ENCODE measurements at places on chromosomes 2 and 18.

- DNase-seq: no peak
Observed at GRCh38 chr2:29401994-29402393, 286.8 kb downstream of the CLIP4 start.

DNA sequence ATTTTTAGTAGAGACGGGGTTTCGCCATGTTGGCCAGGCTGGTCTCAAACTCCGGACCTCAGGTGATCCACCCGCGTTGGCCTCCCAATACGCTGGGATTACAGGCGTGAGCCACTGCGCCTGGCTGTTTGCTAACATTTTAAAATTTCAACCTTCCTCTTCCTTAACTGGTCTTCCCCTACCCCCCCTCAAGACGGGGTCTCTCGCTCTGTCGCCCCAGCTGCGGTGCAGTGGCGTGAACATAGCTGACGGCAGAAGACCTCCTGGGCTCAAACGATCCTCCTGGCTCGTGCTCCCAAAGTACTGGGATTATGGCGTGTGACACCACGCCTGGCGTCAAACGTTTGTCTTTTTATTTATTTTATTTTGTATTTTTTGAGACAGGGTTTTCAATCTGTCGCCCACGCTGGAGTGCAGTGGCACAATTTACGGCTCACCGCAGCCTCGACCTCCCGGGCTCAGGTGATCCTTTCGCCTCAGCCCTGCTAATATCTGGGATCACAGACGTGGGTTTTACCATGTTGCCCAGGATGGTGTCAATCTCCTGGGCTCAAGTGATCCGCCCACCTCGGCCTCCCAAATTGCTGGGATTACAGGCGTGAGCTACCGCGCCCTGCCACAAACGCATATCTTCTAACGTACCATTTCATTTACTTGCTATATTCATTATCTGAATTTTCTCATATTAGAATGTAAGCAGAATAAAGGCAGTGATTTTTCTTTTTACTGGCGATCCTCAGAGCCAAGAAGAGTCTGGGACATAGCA, 984 bp upstream of the MSH2 start:
- no peak for DNase-seq

- DNase-seq: no peak
Observed at GRCh38 chr2:172560721-172561120, 4.8 kb downstream of the PDK1 start.

- DNase-seq: no peak
Observed at GRCh38 chr2:96946625-96947024, 39.8 kb downstream of the FAM178B start.

- DNase-seq: peak; percentile 20
Observed at GRCh38 chr2:177799531-177799930, 273.0 kb downstream of the PDE11A start.

DNA sequence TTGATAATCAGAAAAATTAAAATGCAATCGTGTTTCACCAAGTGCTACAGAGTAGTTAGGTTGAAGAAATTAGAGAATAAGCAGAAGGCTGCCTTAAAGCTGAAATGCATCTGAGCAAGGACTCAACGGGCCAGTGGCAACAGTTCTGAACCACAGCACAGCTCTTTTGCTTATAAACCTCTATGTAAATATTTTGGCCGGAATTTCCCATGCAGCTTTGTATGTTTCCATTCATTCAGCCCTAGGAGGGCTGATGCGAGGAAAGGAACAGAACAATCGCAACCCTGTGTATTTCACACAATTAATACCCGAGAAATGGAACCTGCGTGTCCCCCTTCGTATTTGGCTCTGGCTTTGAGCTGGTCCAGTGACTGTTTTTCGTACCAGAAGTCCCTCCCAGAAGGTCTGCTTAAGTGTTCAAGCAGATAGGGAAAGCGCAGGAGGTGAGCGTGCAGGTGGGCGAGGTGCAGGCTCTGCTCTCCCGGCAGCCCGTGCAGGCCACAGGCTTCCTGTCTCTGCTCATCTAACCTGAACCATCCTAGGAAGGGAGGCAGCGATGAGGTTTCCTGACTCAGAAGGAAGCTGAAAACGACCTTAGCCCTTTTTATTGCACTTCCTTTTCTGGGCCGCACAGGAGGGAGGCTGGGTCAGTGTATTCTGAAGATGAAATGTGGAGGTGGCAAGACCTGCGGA, 67.3 kb downstream of the ASB1 start:
- DNase-seq: no peak

- DNase-seq: no peak
Observed at GRCh38 chr18:79871481-79872091, 73.8 kb downstream of the KCNG2 start.

DNA sequence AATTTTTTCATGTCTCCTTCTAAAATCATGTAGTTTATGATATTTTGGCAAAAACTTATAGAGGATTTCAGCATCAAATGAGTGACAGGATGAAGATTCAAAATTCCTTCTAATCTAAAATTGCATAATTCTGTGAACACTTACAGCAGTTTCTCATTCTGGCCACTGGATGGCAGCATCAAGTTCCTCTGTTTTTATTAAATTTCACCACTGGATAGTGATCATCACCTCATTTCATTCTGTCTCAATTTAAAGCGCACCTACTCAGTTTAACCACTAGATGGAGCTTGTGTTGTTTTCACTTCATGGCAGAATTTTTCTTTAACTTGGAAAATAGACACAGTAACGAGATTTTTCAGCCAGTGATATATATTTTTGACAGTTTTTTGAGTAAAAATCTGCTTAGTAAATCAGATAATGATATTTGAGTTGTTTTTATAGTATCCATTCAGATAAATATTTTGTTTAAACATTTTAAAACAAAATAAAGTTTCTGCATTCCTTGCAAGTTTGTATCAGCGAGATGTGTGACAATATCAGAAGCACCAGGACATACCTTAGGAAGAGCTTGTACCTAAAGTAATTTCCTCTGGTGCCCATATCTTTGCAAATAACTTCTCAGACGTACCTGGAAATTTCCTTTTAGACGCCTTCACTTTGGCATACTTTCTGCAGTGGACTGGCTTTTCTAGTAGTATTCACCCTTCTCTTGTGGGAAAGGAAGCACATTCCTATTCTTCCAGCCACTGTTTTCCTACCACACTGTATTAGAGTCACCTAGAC, 94.7 kb upstream of the ARHGAP15 start:
- DNase-seq: peak; percentile 80

- DNase-seq: no peak
Observed at GRCh38 chr18:27769152-27769551, 407.8 kb downstream of the CDH2 start.

DNA sequence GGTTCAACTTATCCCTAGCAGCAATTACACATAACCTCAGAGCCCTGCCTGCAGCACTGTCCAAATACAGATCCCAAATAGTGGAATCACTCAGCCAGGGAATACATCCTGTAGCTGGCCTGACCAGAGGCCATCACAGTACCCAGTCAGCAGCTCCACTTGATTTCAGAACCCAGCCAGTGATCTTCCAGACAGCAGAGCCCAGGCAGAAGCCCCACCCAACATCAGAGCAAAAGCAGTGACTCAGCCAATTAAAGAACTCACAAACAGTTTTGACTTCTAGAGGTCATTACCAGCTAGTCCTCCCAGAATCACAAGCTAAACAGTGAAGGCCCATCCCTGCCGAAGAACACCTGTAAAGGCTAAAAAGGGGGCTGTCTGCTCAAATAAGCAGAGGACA, 118.0 kb upstream of the SRD5A2 start:
- no peak for DNase-seq

DNA sequence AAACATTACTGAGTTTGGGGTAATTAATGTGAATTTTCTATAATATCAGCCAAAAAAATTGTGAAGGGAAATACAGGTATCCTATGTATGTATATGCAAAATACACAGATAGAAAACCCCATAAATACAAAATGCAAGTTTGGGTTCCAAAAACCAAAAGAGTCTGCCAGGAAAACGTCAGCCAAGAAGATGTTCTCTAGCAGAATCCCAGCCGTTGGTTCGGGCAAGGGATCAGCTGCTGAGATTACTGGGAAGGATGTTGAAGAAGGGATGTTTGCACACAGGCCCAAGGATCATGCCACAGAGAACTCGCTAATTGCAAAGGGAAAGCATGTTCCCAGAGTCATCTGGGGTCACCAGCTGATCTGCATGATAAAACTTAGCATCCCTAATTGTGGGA, 9.5 kb upstream of the ANO7 start:
- no peak for DNase-seq

DNA sequence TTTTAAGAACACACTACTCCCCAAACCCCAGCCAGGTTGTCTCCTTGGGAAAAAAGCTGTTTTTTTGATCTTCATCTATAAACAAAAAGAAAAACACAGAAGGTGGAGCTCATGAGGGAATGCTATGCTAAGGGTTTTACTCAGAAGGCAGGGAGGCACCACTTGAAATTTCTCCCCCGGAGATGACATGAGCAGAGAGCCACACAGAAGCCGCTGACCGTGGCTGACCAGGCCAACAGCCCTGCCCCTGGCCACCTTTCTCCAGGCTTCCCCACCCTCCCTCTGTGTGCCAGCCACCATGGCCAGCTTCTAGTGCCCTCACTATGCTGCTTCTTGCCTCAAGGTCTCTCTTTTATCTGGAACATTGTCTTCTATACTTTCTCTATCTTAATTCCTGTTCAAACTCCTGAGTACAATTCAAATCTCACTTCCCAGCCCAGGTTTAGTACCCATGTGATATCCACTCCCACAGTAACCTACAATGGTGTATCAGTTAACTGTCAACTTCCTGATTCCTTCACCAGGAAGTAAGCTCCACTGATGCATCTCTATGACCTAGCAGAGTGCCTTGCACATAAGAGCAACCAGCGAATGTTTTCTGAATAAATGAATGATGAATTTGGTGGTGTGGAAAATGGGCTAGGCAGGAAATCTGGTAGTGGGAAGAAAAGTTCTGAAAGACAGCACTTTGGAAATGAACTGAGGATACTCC, 15.3 kb downstream of the LAPTM4A start:
- peak; percentile 56 for DNase-seq

DNA sequence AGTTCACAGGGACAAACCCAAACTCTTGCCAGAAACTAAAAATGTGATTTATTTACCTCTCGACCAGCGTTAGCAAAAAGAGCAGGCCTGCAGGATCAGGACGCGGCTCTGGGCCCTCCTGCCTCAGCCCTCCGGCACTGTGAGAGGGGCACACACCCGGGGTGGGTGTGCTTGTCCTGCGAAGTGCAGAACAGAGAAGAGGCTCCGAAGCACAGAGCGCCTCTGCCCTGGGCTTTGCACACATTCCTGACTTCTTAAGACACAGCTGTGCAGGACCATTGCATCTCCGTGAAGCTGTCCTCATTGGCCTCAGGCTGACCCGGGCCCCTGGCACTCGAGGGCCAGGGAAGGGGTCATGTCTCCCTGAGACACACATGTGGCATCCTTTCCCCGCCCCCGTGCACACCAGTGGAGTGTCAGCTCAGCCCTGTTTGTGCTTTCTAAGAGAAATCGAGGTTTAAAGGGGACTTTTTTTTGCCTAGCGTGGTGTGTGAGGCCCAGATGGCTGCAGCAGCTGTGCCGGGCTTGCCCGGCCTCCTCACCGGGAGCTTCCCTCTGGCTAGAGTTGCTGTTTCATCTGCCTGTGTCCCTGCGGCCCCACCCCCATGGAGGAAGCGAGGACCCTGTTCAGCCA, 9.9 kb upstream of the NFATC1 start:
- DNase-seq: no peak

GRCh38 chr18:13530879-13531387, 195.4 kb downstream of the FAM210A start:
- DNase-seq: peak; percentile 79
